ENCODE measurements at places on chromosomes 6 and 20. TPM values are rescaled to one million over a fixed set of nuclear protein-coding genes. Genes with fewer than 3 reads are reported as not detected.
A peak's percentile ranks its signal among the peaks of the same experiment; 100 is the strongest.

NR2E1 gene
- not detected for total RNA-seq

EFCAB8 gene
- total RNA-seq: under 0.01 TPM

GRCh38 chr20:5843054-5843592 is 92.9 kb downstream of the SHLD1 start:
- DNase-seq: no peak

DNA sequence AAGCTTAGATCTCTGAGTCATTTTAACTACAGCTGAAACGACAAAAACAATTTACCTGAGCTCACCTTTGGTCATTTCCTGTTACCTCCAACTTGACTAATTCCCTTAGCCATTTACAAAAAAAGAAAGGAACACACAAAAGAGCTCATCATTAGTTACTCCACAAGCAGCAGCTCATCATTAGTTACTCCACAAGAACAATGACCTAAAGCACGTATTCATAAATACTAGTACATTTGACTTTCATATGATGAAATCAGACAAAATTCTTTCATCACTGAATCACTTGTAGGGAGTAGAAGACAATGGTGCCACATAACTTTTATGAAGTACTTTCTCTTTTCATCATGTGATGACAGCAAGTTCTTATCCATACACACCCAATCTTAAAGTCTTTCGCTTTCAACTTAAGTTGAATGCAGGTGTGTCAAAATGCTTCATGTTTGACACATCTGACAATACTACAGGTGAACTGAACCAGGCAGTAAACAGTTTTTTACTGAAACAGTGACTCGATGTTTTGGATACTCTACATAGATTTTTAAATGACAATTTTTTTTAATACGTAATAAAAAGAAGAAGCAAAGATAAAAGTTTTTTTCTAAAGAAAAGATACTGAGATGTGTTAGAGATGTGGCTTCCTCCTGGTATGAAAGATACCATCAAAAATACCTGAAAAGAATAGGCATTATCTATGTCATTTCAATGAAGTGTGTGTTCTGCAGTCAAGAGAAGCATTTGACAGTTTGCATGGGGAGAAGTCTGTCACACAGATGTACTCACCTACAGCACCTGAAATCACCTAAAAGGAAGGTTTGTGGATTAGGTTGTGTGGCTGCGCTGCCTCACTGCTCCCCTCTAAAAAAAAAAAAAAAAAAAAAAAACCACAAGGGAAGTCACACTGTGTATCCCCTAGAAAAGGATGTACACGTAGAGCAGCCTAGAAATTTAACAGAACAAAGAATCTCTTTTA is 109.1 kb downstream of the PRDM1 start:
- no peak for DNase-seq

DNA sequence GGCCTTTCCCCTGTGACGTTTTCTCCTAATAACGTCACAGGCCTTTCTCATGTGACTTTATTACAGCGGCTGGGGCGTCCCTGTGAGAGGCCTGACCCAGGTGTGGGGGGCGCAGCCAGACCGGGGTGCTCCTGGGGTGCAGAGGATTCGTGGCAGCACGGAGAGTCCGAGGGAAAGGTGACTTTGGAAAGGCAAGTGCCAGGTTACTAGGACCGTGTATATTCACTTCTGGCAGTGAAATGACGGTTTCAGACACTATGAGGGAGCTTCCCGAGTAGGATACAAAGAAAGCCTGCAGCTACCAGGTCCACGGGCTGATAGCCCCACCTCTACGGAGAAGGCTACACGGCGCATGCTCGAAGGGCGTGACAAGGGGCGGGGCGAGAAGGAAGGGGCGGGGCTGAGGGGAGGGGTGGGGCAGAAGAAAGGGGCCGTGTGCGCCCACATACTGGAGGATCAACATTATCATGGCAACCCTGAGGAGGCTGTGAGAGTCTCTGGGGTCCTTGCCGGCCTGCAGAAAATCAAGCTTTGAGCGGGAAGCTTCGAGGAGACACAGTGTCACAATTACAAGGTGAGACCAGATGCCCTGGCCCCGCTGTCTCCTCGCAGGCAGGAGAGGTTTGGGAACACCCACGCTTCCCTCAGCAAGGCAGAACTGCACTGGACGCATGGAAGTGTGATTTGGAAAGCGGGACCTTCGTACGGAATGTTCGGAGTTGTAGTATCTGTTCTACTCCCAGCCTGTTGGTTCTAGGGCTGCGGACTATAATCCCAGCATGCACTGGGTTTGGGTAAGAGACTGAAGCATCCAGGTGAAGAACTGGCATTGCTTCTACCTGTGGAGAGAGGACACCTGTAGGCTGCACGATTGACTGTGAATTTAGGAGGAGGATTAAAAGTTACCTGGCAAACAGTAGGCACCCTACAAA is 54.4 kb upstream of the ZNF337 start:
- DNase-seq: peak; percentile 35

GRCh38 chr20:14220986-14221385 is 116.4 kb downstream of the FLRT3 start:
- DNase-seq: no peak

- DNase-seq: no peak
Observed at GRCh38 chr6:25177500-25178028, 101.6 kb upstream of the CARMIL1 start.

GRCh38 chr6:144297511-144298100 is 12.5 kb downstream of the UTRN start:
- DNase-seq: no peak

DNA sequence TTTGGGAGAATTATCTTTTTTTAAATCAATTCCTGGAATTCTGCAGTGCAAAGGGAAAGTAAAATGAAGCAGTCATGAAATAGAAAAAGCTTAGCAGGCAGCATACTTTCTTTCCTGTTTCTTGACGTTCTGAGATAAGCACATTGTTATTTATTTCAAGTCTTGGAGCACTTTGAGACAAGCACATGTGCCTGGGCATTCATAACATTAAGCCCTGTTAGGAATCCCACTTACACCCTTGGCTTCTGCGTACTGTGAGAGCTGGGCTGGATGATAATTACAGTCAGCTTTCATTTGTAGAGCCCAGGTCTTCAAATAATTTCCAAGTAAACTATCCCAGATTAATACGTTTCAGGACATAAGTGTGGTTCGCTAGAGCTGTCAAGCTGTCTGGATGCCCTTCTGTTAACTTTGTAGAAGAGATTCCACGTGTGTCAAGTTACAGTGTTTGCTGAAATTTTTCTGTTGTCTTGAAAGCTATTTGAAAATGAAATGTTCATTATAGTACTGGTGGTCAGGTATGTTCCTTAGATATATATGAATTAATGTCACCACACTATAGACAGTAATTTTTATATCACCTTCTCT is 8.9 kb downstream of the FARS2 start:
- no peak for DNase-seq

DNA sequence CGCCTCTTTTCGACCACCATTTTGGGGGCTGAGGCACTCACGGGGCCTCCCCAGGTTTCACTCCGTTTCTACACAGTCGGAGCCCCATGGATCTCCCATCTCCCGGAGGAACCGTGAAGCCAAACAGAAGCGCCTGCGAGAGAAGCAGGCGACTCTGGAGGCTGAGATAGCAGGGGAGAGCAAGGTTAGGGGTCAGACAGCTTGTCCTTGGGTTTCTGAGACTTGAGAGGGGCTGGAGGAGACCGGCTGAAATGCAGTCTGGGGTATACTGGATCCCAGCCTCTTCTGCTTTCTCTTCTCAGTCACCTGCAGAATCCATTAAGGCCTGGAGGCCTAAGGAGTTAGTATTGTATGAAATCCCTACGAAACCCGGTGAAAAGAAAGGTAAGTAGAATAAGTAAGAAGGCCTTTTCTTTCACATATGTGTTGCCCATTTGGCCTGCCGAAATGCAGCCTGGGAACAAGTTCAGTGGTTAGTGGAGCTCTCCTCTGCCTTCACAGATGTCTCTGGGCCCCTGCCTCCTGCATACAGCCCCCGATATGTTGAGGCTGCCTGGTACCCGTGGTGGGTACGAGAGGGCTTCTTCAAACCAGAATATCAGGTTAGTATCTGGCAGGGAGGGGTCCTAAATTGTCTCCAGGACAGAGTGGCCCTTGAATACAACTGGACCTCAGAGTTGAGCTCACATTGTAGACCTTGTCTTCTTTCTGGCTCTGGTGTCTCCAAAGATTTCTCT is 984 bp downstream of the VARS2 start:
- no peak for DNase-seq

- no peak for DNase-seq
Observed at GRCh38 chr20:57389695-57390603, 1.2 kb upstream of the RBM38 start.

- no peak for DNase-seq
Observed at GRCh38 chr6:108862479-108863191, 14.4 kb downstream of the ARMC2 start.

DNA sequence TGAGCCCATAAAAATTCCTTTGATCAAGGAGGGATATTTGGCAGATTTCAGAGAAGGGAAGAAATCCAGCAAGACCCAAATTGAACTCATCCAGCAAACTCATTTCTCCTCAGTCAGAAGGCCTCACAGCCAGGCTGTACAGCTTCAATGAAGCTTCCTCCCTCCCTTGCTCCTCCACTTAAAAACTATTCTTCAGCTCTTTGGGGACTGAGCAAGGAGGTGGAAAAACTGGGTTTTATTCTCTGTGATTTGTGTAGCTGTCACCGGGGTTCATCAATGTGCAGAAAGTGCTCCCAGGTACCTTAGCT is 158.7 kb upstream of the ZNF184 start:
- no peak for DNase-seq

DNA sequence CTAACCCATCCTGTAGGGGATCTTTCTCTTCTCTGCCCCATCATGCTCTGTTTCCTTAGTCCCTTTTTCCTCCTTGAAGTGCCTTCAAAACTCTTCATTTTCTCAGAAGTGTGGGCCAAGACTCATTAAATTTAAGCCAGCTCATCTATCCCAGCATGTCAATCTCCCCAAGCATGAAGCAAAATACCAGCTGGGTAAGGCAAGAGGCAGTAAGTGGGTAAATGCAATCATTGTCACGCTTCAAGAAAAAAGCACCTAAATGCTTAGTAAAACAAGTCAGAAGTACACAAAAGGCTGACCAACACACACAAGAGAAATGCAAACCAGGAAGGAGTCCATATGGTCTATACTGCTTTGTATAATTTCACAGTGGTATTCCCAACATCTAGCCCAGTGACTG is 61.5 kb downstream of the COL12A1 start:
- DNase-seq: no peak

DNA sequence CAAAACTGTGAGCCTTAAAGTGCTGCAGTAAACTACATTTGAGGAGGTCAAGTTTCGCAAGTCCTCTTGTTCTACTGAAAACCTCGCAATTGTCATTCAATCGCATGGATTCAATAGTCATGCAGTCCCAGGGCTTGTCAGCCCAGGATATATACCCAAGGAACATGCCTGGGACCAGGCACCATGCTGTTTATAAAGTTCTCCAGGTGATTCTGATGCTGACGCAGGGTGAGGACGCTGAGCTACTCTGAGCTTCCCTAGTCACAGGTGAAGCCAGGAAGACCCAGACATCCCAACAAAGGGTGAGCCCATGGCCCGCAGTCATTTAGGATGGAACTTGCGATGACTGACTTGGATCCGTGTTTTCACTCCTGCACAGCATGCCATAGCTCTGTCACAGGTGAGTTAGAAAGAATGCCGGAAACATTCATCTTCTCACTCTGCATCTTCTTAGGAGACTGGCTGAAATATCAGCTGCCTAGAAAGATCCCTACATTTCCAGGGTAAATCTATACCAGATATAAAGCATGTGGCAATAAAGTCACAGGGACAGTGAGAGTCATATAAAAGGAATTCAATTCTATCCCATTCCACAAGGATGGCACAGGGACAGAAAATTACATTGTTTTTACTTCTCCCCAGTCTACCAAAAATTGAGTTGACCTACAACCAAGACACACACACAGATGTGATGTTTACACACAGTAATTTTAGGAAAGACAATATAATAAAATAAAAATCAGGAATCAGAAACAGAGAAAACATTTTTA is 27.0 kb upstream of the SSTR4 start:
- DNase-seq: no peak

- no peak for DNase-seq
Observed at GRCh38 chr6:85714893-85715530, 72.3 kb upstream of the SYNCRIP start.

DNA sequence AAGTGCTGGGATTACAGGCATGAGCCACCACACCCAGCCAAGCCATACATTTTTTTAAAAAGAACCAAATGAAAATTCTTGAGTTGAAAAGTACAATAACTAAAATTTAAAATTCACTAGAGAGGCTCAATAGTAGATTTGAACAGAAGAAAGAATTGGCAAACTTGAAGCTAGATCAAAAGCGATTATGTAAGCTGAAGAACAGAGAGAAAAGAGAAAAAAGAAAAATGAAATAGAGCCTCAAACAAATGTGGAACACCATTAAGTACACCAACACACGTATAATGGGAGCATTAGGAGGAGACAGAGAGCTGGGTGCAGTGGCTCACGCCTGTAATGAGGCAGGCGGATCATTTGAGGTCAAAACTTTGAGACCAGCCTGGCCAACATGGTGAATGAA is 31.0 kb downstream of the ERGIC3 start:
- no peak for DNase-seq

GRCh38 chr20:25461786-25462545 is 54.5 kb downstream of the GINS1 start:
- no peak for DNase-seq

GRCh38 chr6:76876922-76877553 is 586.3 kb downstream of the HTR1B start:
- peak; percentile 25 for DNase-seq

GRCh38 chr20:10771435-10772140 is 97.8 kb upstream of the JAG1 start:
- DNase-seq: no peak

GRCh38 chr6:34644716-34645115 is 51.9 kb downstream of the ILRUN start:
- no peak for DNase-seq

- peak; percentile 45 for DNase-seq
Observed at GRCh38 chr20:6053776-6054688, at the start of gene LRRN4. TSS of gene LRRN4 (minus strand) at chr20:6054060. CDS start at chr20:6052799, 1,261 bp downstream.

GRCh38 chr20:57040924-57041323 is 225.5 kb downstream of the BMP7 start:
- no peak for DNase-seq

GRCh38 chr6:45949256-45949655 is 66.4 kb downstream of the CLIC5 start:
- DNase-seq: no peak

GRCh38 chr6:41492261-41492891 is 53.8 kb upstream of the FOXP4 start:
- no peak for DNase-seq

Measured in dermis blood vessel endothelial cell (primary cell).